ENCODE measurements at places on chromosomes 5 and 9.

DNA sequence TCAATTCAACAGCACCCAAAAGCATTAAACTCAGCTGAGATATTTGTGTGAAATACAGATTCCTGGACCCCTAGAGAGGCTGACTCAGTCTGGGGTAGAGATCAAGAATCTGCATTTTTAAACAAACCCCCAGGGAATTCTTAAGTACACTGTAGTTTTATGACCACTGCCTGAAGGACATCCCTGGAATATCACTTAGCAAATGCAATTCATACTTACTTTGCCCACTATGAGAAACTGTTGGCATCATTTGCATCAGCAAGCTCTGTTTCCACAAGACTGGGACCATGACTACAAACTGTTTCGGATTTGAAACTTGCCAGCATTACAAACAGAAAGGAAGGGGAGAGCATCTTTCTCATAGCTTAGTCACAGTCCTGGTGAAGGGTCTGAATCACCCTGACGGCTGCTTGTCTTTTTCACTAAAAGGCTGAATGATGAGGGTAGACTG, 63.7 kb downstream of the MLLT3 start:
- no peak for DNase-seq

GRCh38 chr5:173919443-173919842, 31.3 kb downstream of the CPEB4 start:
- no peak for DNase-seq

GRCh38 chr5:3809455-3809854, 213.8 kb downstream of the IRX1 start:
- no peak for DNase-seq

DNA sequence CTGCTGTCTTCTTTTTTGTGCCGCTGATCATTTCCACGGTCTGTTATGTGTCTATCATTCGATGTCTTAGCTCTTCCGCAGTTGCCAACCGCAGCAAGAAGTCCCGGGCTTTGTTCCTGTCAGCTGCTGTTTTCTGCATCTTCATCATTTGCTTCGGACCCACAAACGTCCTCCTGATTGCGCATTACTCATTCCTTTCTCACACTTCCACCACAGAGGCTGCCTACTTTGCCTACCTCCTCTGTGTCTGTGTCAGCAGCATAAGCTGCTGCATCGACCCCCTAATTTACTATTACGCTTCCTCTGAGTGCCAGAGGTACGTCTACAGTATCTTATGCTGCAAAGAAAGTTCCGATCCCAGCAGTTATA, 17.1 kb downstream of the F2R start:
- no peak for DNase-seq

DNA sequence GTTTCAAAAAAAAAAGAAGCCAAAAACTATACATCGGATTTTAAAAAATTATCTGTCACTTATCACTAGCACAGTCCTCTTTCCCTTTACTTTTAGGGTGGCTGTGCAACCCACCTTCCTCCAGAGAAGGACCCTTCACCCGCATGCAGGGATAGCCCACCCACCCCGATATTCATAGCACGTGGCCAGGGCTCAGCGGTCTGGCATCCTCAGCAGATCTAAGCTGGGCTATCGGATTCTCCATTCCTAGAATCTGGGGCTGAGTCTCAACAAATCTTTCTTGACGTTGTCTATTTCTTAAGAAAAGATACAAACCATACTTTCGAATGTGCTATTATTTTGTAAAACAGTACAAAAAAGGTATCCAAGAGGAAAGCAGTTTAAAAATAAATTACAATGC, 70.9 kb downstream of the MYO10 start:
- DNase-seq, result no peak

DNA sequence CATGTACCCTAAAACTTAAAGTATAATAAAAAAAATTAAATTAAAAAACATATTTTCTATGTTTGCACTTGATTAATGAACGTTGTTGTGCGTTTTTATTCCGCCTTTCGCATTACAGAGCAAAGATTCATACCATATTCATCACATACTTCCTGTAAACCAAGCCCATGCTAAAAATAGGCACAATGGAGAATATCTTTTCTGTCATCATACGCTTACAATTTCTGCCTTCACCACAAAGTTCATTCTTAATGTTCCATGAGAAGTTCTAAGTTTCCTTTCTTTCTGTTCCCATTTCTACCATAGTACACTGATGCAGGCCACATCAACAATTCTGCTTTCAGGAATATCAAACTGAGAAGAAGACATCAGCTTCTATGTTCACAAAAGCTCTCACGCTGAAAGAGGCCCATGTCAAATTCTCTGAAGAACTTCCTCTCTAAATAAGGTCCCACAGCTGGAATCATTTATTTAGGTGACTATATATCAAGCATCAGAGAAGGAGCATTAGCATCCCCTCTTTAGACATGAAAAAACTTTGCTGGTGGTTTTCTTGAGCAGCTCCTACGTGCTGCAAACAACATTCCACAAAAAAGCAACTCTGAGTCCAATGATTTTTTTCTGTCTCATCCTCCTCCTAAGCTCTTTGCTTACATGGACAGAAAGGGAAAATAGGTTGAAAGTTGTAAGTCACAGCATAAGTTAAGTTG, 456.4 kb downstream of the CDH10 start:
- no peak for DNase-seq

GRCh38 chr5:38396766-38397165, 138.4 kb downstream of the EGFLAM start:
- no peak for DNase-seq
